Dermis blood vessel endothelial cell (primary cell): ENCODE measurements at places on chromosomes 6 and 20. TPM values are rescaled to one million over a fixed set of nuclear protein-coding genes. Genes with fewer than 3 reads are reported as not detected.

Gene PRR18
- not detected in 2 replicates for total RNA-seq

DNA sequence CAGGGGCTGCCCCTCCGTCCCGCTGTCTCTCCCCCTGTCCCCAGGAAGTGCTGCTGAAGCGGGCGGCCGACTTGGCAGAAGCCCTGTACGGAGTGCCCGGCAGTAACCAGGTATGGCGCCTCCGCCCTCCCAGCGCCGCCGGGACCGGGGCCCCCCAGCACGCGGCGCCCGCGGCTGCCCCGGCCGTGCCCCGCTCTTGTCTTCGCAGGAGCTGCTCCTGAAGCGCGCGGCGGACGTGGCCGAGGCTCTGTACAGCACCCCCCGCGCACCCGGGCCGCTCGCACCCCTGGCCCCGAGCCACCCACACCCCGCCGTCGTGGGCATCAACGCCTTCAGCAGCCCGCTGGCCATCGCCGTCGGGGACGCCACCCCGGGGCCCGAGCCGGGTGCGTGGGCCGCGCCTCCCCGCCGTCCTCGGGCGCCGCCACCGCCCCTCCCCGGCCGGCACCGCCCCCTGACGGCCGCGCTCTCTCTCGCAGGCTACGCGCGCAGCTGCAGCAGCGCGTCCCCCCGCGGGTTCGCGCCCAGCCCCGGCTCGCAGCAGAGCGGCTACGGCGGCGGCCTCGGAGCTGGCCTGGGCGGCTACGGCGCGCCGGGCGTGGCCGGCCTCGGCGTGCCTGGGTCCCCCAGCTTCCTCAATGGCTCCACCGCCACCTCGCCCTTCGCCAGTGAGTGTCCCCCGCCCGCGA, 48.4 kb downstream of the CPXM1 start:
- DNase-seq = peak; percentile 12

Gene SPATS1
- not detected in 2 replicates for total RNA-seq

Gene TMEM217
- total RNA-seq = 12.1 and 12.4 TPM in 2 replicates

GRCh38 chr20:38447251-38447661, 12.1 kb upstream of the SNHG17 start:
- no peak for DNase-seq

GRCh38 chr6:105459049-105459448, 56.2 kb upstream of the PREP start:
- peak; percentile 59 for DNase-seq

GRCh38 chr6:124958149-124958548, 4.1 kb upstream of the RNF217 start:
- DNase-seq = peak; percentile 20

- DNase-seq = peak; percentile 47
These were observed 789 bp downstream of the CCND3 start for GRCh38 chr6:41940759-41941279.

Gene PI3
- not detected in 2 replicates for total RNA-seq

GRCh38 chr6:40341726-40342125, 245.4 kb downstream of the LRFN2 start:
- DNase-seq = no peak

- no peak for DNase-seq
These were observed 6.1 kb downstream of the MYL9 start for GRCh38 chr20:36547186-36548005.

DNA sequence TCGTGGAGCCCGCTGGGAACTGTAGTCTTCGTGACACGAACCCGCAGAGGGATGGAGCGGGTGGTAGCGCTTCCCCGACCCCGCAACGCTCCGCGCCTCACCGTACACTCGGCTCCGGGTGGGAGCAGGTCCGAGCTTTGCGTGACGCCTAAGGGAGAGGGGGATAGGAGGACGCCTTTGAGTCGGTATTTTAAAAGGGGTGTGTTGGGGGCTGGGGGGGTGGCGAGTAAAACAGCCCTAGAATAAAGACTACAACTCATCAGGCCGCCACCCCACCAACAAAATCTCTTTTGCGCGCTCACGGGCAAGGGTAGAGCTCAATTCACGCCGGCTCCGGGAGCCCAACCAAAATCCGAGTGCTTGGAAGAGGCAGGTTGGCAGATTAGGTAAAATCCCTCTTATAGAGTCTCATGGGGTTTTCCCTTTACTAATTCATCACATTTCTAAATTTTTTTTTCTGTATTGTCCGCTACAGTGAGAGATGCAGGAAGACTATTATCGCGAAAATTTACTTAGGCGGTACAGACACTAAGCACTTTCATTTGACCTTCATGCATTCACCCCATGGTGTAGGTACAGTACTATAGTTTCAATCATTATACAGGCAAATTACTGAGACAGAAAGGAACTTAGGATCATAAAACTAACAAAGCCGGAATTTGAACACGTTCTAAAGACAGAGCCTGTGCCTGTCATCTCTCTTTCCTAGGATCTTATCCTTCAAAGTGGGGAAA, 706 bp upstream of the SNX14 start:
- peak; percentile 35 for DNase-seq

Gene SFTA2
- total RNA-seq = not detected in 2 replicates

DNA sequence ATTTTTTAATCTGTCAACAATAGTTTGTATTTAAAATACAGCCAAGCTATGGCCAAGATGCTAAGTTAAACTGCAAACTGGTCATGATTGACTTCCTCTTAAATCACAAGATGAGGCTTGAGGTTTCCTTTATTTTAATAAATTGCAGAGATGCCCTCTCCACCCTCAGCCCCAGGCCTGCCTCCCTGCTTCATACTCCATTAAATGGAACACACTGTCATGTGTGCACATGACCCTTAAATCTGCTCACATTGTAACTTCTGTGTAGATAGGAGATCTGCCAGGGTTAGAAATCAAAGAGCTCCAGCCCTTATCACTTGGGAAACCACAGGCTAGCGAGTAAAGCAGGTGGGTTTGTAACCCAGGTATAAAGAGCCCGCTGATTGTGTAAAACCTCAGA, 20.8 kb downstream of the DUSP22 start:
- peak; percentile 21 for DNase-seq

Gene CLDN20
- total RNA-seq = not detected in 2 replicates

Gene EDN3
- not detected in 2 replicates for total RNA-seq

GRCh38 chr6:13865141-13865540, 50.8 kb upstream of the MCUR1 start:
- no peak for DNase-seq

GRCh38 chr6:169454204-169454871, 200.7 kb upstream of the THBS2 start:
- no peak for DNase-seq

Gene SYS1
- total RNA-seq = 23.3 and 26.2 TPM in 2 replicates

Gene PRSS16
- 0.14 TPM in 1 of 2 replicates, not detected in the other for total RNA-seq

GRCh38 chr6:148968771-148969602, 222.2 kb downstream of the UST start:
- no peak for DNase-seq

- peak; percentile 26 for DNase-seq
These were observed 839.4 kb downstream of the MAFB start for GRCh38 chr20:39849664-39850063.

DNA sequence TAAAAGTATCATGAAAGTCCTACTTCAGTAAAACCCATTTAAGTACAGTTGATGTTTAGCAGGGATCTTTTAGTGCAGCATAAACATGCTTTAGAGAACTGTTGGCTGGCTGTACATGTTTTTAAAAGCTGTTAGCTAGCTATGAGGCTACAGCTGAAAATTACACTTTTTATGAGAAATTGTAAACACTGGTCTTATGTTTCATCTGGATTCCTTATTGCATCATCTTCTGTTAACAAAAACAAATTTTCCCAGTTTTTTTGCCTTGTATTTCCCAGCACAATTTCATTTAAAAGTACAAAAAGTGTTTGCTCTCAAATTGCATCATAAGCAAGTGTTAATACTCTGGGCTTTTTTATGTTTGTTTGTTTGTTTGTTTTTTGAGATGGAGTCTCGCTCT, 18.3 kb upstream of the HLA-E start:
- DNase-seq = no peak

- no peak for DNase-seq
These were observed 84.6 kb upstream of the F13A1 start for GRCh38 chr6:6405031-6405430.

Gene HCK
- not detected in 2 replicates for total RNA-seq

Gene KCNG1
- 0.70 and 3.1 TPM in 2 replicates for total RNA-seq

- no peak for DNase-seq
These were observed 135.5 kb upstream of the SALL4 start for GRCh38 chr20:51937779-51938178.

Gene TMEM14A
- 20.4 and 22.9 TPM in 2 replicates for total RNA-seq

DNA sequence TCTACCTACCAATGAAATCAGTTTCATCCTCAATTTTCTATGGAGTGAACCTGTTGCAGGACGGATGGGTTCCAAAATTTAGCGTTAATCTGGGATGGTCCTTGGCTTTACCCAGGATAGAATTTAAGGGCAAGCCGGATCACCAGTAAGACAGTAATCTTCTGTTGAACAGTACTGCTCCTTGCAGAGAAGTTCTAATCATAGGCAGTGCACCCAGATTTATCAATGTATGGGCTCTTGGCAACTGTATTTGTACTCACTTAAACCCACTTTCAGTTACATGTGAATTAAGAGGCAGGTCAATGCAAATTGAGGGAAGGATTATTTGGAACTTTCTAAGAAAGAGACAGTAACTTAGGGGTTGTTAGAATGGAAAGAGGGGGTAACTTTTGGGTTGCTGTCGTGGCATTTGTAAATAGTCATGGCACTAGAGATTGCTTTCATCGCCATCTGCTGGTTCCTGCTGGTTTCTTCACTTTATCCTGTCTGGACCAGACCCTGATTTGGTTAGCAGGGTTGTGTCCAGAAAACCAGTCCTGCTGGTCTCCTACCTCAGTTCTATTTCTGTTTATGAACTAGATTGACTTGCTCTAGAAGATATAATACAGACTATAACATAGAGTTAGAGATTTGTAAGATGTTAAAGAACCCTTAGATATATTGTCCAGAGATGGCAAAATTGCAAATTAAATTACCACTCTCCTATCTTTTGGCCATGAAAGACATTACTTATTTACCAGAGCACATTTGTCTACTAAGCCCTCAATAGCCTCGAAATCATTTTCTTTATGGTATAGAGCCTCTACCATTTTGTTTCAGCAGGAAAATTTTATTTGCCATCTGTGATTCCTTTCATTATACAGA, 646.3 kb downstream of the UTRN start:
- peak; percentile 50 for DNase-seq

GRCh38 chr6:35596448-35597442, 84.0 kb upstream of the TULP1 start:
- peak; percentile 94 for DNase-seq

- no peak for DNase-seq
These were observed 30.8 kb downstream of the AGPAT4 start for GRCh38 chr6:161242779-161243693.

DNA sequence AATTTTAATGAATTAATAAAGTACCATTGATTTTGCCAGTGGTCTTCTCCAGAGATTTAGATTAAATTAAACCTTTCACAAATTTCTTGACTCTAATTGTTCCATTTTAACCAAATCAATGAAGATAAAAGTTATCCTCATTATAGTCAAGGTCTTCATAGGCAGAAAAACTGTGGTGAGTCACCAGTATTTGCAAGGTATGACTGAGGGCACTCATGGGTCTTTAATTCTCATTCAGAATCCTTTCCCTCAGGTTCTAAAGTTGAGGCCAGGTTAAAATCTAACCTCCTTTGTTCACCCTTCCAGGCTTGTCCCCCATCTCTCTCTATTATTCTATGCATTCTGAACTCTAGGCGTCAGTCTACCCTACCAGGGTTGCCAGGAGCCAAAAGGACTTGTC, 93.9 kb downstream of the JAG1 start:
- DNase-seq = no peak

DNA sequence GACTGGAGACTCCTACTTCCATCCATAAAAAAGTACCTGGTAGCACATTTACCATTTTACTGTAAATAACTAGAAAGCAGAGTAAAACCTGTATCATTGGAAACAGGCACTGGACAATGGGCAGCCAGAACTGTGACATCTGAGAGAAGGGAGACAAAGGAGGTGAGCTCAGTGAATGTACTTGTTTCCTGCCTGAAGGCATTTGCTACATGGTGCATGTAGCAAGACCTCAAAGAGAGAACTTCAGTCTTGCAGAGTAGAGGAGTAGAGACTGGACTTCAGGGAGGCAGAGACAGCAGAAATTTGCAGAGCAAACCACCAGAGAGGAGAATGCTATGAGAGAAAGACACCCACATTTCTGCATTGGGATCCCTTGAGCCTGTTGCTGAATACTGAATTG, 171.0 kb upstream of the CCN2 start:
- no peak for DNase-seq

DNA sequence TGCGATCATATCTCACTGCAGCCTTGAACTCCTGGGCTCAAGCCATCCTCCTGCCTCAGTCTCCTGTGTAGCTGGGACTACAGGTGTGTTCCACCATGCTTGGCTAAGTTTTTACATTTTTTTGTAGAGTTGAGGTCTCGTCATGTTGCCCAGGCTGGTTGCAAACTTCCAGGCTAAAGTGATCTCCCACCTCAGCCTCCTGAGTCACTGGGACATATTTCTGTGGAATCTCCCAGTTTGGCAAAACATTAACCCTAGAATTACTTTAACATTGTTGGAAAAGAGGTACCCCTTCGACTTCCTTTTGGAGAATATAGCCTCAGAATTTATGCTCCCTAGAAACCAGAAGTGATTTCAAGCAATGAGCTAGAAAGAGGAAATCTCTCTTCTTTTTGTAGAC, 57.2 kb downstream of the SHLD1 start:
- no peak for DNase-seq

Gene DST
- 199 and 265 TPM in 2 replicates for total RNA-seq

Gene SPATA25
- 1.0 and 1.2 TPM in 2 replicates for total RNA-seq

Gene TFAP2C
- not detected in 2 replicates for total RNA-seq

Gene HSPA1L
- 0.51 and 0.85 TPM in 2 replicates for total RNA-seq
